ENCODE measurements at places on chromosomes 12 and 14.

DNA sequence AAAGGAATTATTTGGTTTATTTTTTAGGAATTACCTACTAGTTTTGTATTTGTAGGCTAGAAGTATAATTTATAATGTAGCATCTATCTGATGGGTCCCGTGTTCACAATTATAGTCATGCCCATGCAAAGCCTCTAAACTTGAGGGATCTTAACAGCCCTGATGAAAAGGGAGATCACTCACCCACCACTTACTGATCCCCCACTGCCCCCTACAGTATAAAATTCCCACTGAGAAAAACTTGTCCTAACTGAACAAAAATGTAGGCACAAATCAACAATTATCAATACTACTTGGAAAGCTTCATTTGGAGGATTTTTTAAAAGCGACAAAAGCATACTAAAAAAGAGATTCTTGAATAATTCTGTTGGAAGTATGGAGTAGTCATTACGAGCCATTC lies 21.0 kb downstream of the WIF1 start:
- DNase-seq: no peak

DNA sequence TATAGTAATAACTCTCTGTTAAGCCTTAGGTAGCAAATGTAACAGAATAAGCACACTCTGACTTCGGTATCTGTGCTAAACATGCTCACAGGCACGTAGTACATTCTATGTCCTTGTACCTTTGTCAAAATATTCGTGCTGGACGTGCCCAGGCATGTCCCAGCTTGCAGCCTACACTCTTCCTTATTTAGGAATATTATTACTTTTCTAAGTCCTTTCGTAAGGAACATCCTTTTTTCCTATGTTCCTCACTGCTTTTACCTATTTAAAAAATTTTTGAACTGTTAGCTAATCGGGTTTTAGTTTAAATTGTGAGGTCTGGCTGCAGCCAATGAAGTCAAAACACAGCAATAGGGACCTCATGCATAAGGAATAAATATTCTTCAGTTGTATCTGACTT lies 24.1 kb upstream of the UBC start:
- peak; percentile 87 for DNase-seq

- DNase-seq: no peak
Observed at GRCh38 chr14:103748534-103748857, 32.9 kb downstream of the ZFYVE21 start.

GRCh38 chr14:68824517-68825347 lies 31.9 kb upstream of the ZFP36L1 start:
- no peak for DNase-seq

DNA sequence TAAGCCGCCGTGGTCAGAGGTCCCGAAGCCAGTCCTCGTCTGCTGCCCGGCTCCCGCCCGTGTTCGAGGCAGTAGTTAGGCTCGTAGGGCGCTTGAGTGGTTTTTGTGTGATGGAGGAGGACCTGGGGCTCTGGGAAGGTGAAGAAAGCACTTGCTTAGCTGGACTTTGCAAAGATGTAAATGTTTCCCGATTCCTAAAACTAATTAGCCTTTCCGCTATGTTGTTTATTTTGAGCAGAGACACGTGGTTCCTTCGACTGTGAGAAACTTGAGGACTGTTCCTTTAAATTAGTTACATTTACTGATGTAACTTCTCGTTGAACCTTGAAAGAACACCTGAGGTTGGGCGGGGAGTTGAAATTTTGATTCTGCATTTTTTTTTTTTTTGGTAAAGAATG lies 33.9 kb downstream of the MIA2 start:
- no peak for DNase-seq

DNA sequence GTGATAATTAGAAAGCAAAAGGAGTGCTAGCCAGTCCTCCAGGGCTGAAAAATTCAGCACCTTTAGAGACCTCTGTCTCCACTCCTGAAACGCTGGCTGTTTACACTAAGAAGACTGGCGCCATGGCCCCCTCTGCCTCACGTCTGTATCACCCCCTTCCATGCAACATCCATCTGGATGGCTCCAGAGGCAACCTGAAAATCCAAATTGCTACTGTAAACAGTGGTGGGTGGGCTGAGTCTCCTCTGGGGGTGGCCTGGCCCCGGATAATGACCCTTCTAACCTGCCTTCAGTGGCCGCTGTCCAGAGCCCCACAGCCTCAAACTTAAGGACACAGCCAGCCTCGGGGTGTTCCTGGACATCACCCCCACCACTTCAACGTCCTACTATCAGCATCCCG lies 1.4 kb downstream of the PRKD1 start:
- DNase-seq: no peak

- DNase-seq: no peak
Observed at GRCh38 chr14:94613720-94614644, 1.8 kb downstream of the SERPINA3 start.

DNA sequence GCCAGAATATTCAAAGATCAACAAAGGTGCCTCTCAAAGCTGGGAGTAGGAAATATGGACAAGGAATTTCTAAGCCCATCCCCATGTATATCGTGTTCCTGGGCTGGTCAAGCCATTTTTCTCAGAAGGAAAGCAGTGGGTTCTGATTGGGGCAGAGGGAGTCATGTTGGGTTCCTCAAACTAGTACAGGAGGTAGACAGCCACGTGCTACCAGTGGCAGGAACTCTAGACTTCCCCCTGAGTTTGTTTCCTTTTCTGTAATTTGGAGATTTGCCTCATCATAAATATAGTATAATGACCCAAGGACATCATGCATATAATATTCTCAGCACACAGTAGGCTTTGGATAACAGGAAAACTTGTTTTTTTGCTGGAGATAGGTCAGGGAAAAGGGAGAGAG lies 16.4 kb upstream of the PLEKHH1 start:
- no peak for DNase-seq

DNA sequence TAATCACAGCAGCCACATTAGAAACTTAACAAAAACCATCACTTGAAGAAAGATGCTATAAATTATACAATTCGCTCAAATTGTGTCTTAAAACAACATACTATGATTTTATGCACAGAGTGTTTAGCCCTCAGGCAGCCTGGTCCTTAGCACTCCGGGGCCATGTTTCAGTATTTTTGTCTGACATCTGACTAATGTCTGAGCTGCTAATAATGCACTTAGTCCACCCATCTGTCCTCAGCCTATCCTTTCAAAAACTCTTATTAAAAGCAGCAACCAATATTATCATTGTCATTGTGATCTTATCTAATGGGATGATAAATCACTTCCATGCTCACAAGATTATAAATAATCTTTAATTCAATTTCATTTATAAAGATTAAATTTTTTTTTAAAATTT lies 602.7 kb upstream of the FOXG1 start:
- no peak for DNase-seq

Data from vagina (tissue), 2 donors.